ENCODE measurements at places on chromosomes 4 and X.

DNA sequence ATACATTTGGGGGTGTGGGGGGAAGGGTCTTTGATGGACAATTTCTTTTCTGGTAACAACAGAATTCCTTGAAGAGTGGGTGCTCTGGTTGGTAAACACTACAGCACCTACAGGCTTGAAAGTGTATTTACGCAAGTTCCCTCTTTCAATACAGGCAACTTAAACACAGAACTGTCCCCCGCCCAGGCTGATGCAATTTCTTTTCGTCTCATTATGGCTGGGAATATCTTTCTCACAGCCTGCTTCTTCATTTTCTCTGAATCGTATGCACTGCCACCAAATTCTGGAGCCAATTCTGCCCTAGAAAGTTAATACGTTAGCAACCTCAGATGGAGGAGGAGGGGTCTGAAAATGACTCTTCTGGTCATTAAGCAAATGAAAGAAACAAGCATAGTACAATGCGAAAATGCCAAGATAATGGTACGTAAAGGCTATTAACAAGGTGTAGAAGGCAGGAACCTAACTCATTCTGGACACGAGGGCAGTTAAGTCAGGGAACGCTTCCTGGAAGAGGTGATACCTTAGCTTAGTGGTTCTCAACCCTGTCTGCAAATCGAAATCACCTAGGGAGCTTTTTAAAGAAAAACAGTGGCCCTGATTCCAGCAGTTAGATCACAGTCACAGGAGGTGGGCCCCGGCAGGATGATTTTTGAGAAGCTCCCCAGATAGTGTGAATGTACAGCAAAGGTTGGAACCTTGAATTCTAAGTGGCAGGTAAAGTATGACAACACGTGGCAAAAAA is 1.0 kb downstream of the AGA start:
- no peaks in the 10 kb centered on the region for H3K4me1 ChIP-seq
- DNase-seq, result no peak
- H3K27me3 ChIP-seq, result no peaks in the 10 kb centered on the region
- no peaks in the 10 kb centered on the region for H3K36me3 ChIP-seq
- peak overlapping the region; percentile 88 for H3K27ac ChIP-seq
- H3K4me3 ChIP-seq, result peak overlapping the region; percentile 80

GRCh38 chrX:153641627-153642026 is 5.4 kb upstream of the DUSP9 start:
- H3K4me3 ChIP-seq, result no peak overlapping the region
- no peak overlapping the region for H3K27ac ChIP-seq
- no peaks in the 10 kb centered on the region for H3K36me3 ChIP-seq
- no peak for DNase-seq
- H3K27me3 ChIP-seq, result no peaks in the 10 kb centered on the region
- no peaks in the 10 kb centered on the region for H3K4me1 ChIP-seq

GRCh38 chr4:13102092-13102742 is 381.9 kb downstream of the RAB28 start:
- H3K27me3 ChIP-seq, result no peaks in the 10 kb centered on the region

- no peak for DNase-seq
- H3K4me3 ChIP-seq, result no peak overlapping the region
- no peaks in the 10 kb centered on the region for H3K36me3 ChIP-seq
These were observed 231.4 kb downstream of the QDPR start for GRCh38 chr4:17280261-17281018.

DNA sequence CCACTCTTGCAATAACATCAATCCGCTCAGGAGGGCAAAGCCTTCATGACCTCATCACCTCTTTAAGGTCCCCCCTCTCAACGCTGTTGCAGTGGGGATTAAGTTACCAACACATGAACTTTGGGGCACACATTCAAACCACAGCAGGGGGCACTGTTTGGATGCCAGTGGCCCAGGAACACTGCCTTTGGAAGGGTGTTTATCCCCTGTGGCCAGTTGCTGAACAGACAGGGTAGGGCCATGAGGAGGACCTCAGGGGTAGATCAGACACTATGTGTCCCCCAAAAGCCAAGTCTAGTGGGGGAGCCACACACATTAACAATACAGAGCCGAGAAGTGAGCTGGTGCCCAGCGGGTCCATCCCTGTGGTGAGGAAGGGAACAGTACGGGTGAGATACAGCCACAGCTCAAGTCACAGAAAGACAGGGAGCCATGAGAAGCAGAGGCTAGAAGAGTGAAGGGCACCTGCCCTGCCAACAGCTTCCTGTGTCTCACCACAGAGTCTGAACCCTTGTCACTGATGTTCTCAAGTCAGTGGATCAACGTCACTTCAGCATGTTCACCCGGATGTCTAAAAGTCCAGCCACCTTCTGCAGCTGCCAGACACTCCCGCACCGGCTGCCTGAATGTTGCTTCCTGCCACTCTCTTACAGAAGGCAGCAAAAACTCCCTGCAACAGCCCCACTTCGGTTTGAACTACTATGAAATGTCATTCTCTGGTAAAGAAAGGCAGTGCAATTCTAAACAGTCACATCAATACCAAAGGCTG is 19.9 kb upstream of the MXD4 start:
- H3K27me3 ChIP-seq, result no peaks in the 10 kb centered on the region
- H3K4me3 ChIP-seq, result no peak overlapping the region
- no peak for DNase-seq

GRCh38 chr4:81509191-81509590 is 37.5 kb upstream of the RASGEF1B start:
- no peaks in the 10 kb centered on the region for H3K36me3 ChIP-seq
- H3K27ac ChIP-seq, result no peak overlapping the region
- DNase-seq, result no peak
- H3K27me3 ChIP-seq, result no peaks in the 10 kb centered on the region
- no peaks in the 10 kb centered on the region for H3K4me1 ChIP-seq

DNA sequence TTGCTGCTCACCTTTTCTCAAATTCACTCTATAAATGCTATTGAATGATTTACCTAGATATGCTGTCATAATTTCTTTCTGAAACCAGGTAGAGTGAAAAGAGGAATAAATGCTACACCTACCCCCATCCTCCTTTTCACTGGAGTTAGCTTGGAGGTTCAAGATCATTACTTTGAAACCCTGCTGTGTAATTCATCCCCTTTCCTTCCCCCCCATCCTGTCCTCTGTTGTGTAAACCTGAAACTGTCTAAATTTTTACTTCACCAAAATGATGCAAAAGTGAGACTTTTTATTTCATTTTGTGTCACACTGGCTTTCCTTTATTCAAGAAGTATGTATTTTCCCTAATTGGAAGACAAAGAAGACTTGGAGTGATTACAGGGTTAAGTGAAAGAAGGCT is 5.4 kb downstream of the ZCCHC18 start:
- no peak overlapping the region for H3K4me3 ChIP-seq
- H3K36me3 ChIP-seq, result no peaks in the 10 kb centered on the region
- H3K4me1 ChIP-seq, result peaks cover 3% of the 10 kb centered on the region

- H3K27ac ChIP-seq, result no peak overlapping the region
- no peak overlapping the region for H3K4me3 ChIP-seq
- DNase-seq, result no peak
- no peaks in the 10 kb centered on the region for H3K36me3 ChIP-seq
- no peaks in the 10 kb centered on the region for H3K27me3 ChIP-seq
- H3K4me1 ChIP-seq, result no peaks in the 10 kb centered on the region
These were observed 265.8 kb upstream of the SMIM31 start for GRCh38 chr4:164488114-164488513.

- H3K27ac ChIP-seq, result no peak overlapping the region
- no peaks in the 10 kb centered on the region for H3K4me1 ChIP-seq
- DNase-seq, result no peak
- no peaks in the 10 kb centered on the region for H3K36me3 ChIP-seq
- no peak overlapping the region for H3K4me3 ChIP-seq
These were observed 505.4 kb upstream of the AGA start for GRCh38 chr4:177947607-177948006.

GRCh38 chrX:40010550-40011321 is 87.0 kb downstream of the BCOR start:
- H3K4me3 ChIP-seq, result no peak overlapping the region
- no peak for DNase-seq
- no peaks in the 10 kb centered on the region for H3K27me3 ChIP-seq

GRCh38 chrX:14872355-14872754 is 514 bp downstream of the FANCB start:
- H3K36me3 ChIP-seq, result no peaks in the 10 kb centered on the region
- no peaks in the 10 kb centered on the region for H3K27me3 ChIP-seq
- no peak overlapping the region for H3K27ac ChIP-seq
- peak overlapping the region; percentile 69 for H3K4me3 ChIP-seq

DNA sequence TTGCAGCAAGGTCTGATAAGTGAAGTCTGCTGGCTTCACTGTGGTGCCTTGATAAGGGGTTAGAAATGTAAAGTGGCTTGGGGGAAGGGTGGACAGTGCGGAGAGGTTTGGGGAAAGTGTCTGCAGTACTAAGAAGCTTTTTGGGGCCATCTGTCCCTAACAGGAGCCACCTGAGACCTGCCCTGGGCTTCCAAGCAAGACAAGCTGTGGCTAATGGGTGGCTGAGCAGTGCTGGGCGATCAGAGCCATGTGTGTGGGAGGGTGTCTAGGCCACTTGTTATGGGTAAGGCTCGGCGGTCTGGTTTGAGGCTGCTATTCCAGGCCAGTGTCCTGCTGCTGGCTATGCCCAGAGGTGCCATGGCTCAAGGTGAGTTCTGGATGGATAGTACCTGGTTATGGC is 185.4 kb upstream of the MTMR8 start:
- no peak for DNase-seq
- H3K27me3 ChIP-seq, result no peaks in the 10 kb centered on the region
- no peak overlapping the region for H3K4me3 ChIP-seq

DNA sequence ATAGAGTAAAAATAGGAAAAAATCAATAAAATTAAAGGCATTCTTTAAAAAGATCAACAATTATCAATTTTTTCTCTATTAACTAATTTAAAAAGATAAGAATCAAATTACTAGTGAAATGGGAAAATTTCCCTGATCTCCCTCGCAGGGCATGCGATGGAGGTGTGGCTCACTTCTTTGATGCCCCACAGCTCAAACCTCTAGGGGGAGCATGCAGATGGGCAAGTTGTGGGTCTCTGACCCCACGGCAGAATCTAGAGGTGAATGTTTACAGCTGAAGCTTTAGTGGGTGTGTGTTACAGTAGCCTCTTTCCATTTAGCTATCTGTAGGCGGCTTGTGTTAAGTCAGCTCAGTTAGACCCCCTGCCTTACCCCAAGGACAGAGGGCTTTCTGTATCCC is 1348.8 kb downstream of the PCDH18 start:
- H3K27ac ChIP-seq, result no peak overlapping the region
- DNase-seq, result no peak

GRCh38 chr4:26766141-26766540 is 94.5 kb upstream of the STIM2 start:
- no peak for DNase-seq
- no peaks in the 10 kb centered on the region for H3K27me3 ChIP-seq
- no peak overlapping the region for H3K27ac ChIP-seq
- no peaks in the 10 kb centered on the region for H3K36me3 ChIP-seq

GRCh38 chr4:186845137-186845842 is 121.6 kb upstream of the FAT1 start:
- peak; percentile 24 for DNase-seq
- H3K27ac ChIP-seq, result peak overlapping the region; percentile 83
- H3K27me3 ChIP-seq, result no peaks in the 10 kb centered on the region
- no peak overlapping the region for H3K4me3 ChIP-seq
- H3K4me1 ChIP-seq, result no peaks in the 10 kb centered on the region

- H3K4me1 ChIP-seq, result no peaks in the 10 kb centered on the region
- H3K27me3 ChIP-seq, result no peaks in the 10 kb centered on the region
- DNase-seq, result no peak
- H3K27ac ChIP-seq, result no peak overlapping the region
- no peaks in the 10 kb centered on the region for H3K36me3 ChIP-seq
These were observed 93.4 kb downstream of the TENT5D start for GRCh38 chrX:80513625-80514024.

DNA sequence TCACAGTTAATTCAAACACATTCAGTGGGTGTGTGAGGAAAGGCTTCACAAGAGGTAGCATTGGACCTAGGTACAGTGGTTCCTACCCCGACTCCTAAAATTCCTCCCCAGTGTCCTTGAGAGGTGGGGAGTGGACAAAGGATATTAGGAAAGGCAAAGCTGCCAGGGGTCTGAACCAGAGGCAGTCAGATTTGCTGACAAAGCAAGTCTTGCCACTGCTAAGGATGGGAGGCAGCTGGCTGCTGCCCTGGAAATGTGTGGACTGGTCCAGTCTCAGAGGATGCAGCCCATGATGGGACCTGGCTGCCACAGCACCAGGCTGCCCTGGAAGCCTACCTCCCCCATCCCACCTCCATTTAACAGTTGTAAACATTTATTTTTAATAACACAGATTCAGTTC is 4.1 kb upstream of the PHF8 start:
- H3K4me3 ChIP-seq, result no peak overlapping the region
- no peak for DNase-seq
- no peaks in the 10 kb centered on the region for H3K4me1 ChIP-seq
- no peak overlapping the region for H3K27ac ChIP-seq
- H3K36me3 ChIP-seq, result no peaks in the 10 kb centered on the region
- no peaks in the 10 kb centered on the region for H3K27me3 ChIP-seq

DNA sequence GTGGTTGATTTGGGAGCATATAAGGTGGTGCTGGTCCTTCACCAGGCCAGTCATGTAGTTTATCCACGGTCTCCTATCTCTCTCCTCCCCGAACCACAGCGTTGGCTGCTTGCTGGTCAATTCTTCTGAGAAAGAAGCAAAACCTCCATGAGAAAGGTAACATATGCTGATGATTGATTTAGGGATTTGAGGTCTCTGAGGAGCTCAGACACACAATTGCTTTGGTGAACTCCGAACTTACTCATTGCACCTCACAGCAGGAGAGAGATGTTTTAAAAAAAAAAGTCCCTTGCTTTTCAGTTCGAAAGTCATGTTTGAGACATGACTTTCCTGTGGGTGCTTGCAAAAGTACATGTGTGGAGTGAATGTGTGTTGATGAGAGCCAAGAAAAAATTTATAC is 100.2 kb downstream of the TSPAN7 start:
- H3K4me1 ChIP-seq, result no peaks in the 10 kb centered on the region
- H3K4me3 ChIP-seq, result no peak overlapping the region
- H3K27ac ChIP-seq, result no peak overlapping the region
- no peaks in the 10 kb centered on the region for H3K36me3 ChIP-seq
- H3K27me3 ChIP-seq, result no peaks in the 10 kb centered on the region

GRCh38 chrX:66622209-66622608 is 16.7 kb downstream of the EDA2R start:
- no peak for DNase-seq
- no peaks in the 10 kb centered on the region for H3K4me1 ChIP-seq
- no peaks in the 10 kb centered on the region for H3K27me3 ChIP-seq

- no peaks in the 10 kb centered on the region for H3K27me3 ChIP-seq
- no peaks in the 10 kb centered on the region for H3K36me3 ChIP-seq
- no peak overlapping the region for H3K4me3 ChIP-seq
- H3K4me1 ChIP-seq, result no peaks in the 10 kb centered on the region
- no peak for DNase-seq
These were observed 766.6 kb downstream of the FAT4 start for GRCh38 chr4:126081336-126081735.

- H3K4me3 ChIP-seq, result peak within 1 kb of the TSS; percentile 34
- peak; percentile 90 for DNase-seq
- H3K27ac ChIP-seq, result peak within 1 kb of the TSS; percentile 74
- H3K4me1 ChIP-seq, result no peaks in the 10 kb centered on the region
- no peaks in the 10 kb centered on the region for H3K36me3 ChIP-seq
These were observed at the start of gene PWWP3B for GRCh38 chrX:106168107-106168506. Gene PWWP3B, plus strand, starts transcription at chrX:106168305. Its CDS starts 37,128 bp downstream, at chrX:106205433.
